B cell (primary cell): ENCODE measurements at places on chromosomes 3 and 15. TPM values are rescaled to one million over a fixed set of nuclear protein-coding genes. Genes with fewer than 3 reads are reported as not detected.

DNA sequence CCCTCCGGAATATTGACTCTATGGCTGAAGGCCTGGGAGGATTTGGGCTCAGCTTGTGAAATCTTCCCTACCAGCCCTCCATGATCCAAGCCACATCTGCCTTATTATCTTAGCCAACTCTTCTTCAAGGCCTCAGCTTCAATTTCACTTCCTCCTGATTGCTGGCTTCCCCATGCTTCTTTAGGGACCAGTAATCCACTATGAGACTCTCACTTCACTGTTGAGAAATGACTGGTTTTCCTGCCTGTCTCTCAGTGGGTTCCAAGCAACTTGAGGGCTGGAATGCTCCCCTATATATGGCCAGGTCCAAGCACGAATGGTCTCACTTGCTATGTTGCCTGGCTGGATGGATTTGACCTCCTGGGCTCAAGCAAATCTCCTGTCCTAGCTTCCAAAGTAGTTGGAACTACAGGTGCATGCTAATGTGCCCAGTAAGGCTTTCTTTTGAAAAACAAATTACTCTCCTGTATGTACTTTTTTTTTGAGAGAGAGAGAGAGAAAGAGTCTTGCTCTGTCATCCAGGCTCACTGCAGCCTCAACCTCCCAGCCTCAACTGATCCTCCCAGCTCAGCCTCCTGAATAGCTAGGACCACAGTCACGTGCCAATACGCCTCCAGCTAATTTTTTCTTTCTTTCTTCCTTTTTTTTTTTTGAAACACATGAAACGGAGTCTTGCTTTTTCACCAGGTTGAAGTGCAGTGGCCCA, 7.9 kb upstream of the PIK3CB start:
- peak; percentile 27 for DNase-seq

DNA sequence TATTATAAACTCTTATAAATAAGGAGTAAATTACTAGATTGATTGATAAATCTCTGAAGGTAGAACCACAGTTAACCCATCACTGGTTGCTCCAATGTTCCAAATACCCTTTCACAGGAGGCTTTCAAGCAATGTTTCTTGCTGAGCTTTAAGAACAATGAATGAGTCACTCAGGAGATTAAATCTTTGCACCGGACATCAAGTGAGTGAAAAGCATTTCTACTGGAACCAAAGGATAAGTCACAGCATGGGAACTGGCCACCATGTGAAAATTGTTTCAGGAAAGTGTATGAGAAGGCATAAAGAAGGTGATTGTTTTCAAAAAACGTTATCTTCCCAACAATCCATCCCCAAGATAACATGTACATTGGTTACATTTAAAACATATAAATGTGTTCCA, 90.6 kb downstream of the CNTN3 start:
- no peak for DNase-seq

GASK1A gene
- polyA plus RNA-seq, result 0.17 TPM in 1 of 2 replicates, not detected in the other

DNA sequence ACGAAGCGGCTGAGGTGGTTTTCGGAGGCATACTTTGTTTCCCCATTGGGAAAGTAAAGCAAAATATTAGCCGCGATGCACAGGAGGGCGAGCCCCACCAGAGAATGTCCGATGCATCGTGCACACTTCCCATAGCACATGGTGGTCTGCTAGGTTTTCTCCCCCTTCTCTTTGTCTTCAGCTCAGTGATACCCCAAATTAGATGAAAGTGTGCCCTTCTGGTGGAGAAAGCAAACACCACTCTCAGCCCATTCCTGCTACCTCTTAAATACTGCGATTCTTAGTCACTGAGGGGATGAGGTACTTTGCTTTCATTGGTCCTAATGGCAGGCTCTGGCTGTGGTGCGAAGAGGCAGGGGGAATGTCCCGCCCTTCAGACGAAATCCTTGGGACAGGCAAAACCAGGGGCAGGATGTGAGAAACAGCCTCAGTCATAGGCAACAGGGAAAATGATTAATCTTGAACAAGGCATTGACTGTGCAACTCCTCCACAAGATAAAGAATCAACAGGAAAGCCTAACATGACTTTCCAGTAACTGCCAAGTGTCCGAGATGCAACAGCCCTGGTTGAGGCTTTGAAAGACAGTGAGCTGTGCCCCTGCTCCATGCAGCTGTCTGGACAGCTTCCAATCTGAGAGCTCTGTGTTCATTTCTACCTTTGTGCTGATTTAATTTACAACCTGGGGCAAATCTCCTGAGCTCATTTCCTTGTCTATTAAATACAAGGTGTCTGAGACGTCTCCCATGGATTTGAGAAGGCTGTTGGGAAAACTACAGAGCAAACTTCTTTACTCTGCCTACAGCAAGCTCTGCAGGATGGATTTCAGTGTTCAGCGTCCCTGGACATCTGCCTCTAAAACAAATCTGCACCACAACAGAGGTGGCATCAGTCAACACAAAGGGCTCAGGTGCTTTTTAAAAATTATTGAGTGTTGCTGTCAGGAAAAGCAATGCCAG, at the start of gene TM4SF1:
Gene TM4SF1, minus strand, starts transcription at position 242 of the 957 bp plus-strand sequence. Its CDS starts 102 bp downstream, at position 140.
- no peak for DNase-seq

DNA sequence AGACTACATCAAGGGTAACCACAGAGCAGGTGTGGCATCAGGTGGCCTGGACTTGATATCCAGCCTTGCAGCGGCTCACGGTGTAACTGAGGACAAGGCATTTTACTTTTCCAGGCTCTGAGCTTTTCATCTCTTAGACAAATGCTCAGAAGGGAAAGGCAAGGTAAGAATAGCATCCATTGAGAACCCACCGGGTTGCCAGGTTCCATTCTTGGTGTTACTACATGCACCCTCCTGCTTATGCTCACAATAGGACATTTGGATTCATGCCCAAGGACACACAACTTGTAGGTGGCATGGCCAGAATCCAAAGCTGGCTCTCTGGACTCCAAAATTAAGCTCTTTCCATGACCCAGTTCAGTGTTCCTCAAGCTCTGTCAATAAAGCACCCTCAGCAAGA, 85.5 kb downstream of the CCNL1 start:
- DNase-seq, result no peak

SLC28A1 gene
- not detected in 2 replicates for polyA plus RNA-seq

RGMA gene
- not detected in 2 replicates for polyA plus RNA-seq

DNA sequence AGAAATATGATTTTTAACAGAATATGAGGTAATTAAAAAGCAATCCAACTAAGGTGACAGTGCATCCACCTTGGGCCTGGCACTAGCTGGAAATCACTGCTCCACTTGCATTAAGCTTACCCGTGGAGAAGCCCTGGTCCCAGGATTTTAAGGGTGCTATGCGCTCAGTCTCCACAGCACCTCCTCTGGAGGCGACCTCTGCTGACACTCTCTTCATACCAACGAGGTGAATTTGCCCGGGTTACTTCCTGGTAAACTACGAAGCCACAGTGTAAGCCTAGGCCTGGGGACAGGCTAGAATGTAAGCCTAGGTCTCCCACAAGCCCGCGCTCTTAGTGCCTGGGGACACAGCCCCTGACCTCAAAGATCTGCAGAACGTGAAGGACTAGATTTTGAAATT, 793 bp downstream of the APOD start:
- no peak for DNase-seq

DNA sequence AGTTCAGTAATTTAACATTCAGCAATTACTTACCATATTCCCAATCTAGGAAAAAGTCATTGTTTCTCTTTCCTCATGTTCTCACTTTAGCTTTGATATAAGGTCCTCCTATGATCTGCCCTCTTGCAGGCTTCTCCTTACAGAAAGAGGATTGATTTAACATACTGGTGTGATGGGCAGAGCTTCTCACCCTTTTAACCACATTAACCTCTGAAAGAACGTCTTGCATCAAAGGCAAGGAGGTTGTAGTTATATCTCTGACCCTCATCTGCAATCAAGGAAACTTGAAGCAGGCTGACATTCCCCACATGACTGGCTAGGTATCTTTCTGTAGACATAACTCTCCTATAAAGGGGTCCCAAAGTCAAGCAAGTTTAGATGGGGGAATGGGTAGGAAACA, 39.5 kb downstream of the BTLA start:
- no peak for DNase-seq

GRCh38 chr3:4835616-4836043, 143.6 kb upstream of the BHLHE40 start:
- no peak for DNase-seq

- no peak for DNase-seq
Measured at GRCh38 chr3:21665444-21666100, 85.4 kb downstream of the ZNF385D start.

DNA sequence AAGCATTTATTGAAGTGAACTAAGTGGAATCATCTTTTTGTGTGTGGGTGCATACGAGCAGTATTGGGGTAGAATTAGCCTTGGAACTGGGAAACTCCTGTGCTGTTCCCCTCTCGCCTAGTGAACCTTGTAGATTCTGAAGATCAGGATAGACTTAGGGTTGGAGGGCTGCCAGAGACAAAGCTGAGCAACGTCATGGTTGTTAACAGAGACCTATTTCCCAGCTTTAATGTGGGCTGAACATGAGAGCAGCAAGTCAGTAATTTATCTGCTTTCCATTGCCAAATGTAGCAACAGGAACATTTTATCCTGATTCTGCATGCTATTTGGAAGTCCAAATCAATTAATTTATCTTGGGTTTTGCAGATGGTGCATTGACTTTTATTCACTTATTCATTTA, 246.6 kb downstream of the IL20RB start:
- no peak for DNase-seq

- no peak for DNase-seq
Measured at GRCh38 chr15:68010361-68011153, 43.6 kb upstream of the PIAS1 start.

SLC35A5 gene
- 15.4 and 16.2 TPM in 2 replicates for polyA plus RNA-seq

GRCh38 chr3:38549486-38549885, 53.3 kb downstream of the EXOG start:
- DNase-seq, result no peak

GRCh38 chr3:187971629-187972028, 182.3 kb upstream of the LPP start:
- DNase-seq, result no peak

GRCh38 chr3:124246376-124246775, 254.5 kb upstream of the ROPN1 start:
- DNase-seq, result no peak

- DNase-seq, result no peak
Measured at GRCh38 chr15:66505818-66506217, 692 bp downstream of the ZWILCH start.

- no peak for DNase-seq
Measured at GRCh38 chr3:134699141-134699711, 48.4 kb upstream of the KY start.

MITF gene
- polyA plus RNA-seq, result 0.07 and 0.10 TPM in 2 replicates

GRCh38 chr3:113002679-113003078, 11.9 kb downstream of the GTPBP8 start:
- no peak for DNase-seq

GRCh38 chr15:64915518-64916227, 4.0 kb downstream of the ANKDD1A start:
- DNase-seq, result no peak

GRCh38 chr3:65078748-65079147, 390.9 kb upstream of the ADAMTS9 start:
- DNase-seq, result no peak

- DNase-seq, result no peak
Measured at GRCh38 chr15:74176262-74177214, 3.0 kb downstream of the ISLR start.

DNA sequence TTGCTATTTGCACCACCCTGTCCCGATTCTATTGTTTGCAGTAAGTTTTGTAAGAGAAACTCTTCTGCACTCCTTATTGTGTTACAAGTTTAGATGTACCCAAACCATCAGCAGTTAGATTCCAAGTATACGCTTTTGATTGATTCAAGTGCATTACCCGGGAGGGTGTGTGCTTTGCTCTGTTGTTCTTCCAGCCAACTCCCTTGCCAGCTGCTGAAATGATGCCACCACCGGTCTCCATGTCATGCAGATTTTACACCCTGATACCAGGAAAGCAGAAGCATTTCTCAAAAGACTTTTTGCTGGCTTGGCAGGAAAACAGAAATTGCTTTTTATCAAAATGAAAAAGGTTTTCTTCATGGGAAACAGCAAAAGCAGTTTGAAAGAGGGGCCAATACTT, 1006.6 kb upstream of the CFAP20DC start:
- DNase-seq, result no peak

- no peak for DNase-seq
Measured at GRCh38 chr15:43126356-43126755, 7.0 kb upstream of the TMEM62 start.

- DNase-seq, result no peak
Measured at GRCh38 chr3:119243712-119244111, 3.0 kb upstream of the B4GALT4 start.

- no peak for DNase-seq
Measured at GRCh38 chr3:21140785-21141184, 610.2 kb downstream of the ZNF385D start.

DNA sequence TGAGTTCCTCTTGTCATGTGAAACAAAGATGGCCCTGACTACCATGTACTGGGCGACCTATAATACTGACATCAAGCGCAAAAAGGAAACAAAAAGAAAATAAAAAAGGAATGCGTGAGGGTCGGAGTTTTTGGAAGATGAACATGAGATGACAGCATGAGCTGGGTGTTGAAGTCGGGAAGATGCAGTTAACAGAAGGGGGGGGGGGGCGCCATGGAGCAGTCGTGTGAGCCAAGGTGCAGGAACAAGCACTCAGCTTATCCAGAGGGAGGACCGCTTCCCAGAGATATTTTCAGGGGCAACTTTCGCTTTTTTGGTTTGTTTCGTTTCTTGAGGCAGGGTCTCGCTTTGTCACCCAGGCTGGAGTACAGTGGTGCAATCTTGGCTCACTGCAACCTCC, 110.2 kb downstream of the RORA start:
- no peak for DNase-seq

- no peak for DNase-seq
Measured at GRCh38 chr15:74656935-74657535, 38.8 kb downstream of the EDC3 start.

DNA sequence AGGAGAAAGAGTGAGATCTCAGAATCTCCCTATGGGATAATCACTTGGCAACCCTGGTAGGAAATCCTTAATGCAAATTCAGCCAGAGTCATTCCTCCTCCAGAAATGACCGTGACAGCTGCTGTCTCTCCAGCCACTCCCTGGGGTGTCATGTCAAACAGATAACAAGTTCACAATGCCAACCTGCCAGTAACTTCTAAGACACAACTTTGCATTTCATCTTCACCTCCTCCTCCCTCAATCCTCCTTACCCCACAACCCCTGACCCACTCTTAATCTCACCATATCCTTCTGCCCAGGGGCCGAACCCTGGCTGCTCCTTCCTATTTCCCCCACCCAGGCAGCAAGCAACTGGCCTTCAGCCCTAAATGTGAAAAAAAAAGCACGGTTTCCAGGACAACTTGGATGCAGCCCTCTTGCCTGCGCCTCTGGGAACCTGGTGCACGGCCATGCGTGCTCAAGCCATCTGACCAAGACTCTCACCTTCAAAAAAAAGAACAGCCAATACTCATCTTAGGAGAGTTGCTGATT, 166.0 kb downstream of the NTRK3 start:
- DNase-seq, result no peak

DNA sequence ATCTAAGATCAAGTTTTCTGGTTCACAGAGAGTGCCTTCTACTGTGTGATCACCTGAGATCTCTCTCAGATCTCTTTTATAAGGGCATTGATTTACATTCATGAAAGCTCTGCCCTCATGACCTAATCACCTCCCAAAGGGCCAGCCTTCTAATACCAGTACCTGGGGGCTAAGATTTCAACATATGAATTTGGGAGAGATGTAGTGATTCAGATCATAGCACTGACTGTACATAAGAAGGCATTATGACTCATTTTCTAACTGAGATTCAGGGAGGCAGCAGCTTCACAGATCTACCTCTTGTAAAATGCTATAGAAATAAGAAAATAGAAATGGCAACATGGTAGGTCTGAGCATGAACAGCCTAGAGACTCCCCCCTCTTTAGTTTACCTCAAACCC, 39.6 kb downstream of the VGLL3 start:
- DNase-seq, result no peak
